ENCODE measurements at places on chromosomes 7 and 10.
A peak's percentile ranks its signal among the peaks of the same experiment; 100 is the strongest.

DNA sequence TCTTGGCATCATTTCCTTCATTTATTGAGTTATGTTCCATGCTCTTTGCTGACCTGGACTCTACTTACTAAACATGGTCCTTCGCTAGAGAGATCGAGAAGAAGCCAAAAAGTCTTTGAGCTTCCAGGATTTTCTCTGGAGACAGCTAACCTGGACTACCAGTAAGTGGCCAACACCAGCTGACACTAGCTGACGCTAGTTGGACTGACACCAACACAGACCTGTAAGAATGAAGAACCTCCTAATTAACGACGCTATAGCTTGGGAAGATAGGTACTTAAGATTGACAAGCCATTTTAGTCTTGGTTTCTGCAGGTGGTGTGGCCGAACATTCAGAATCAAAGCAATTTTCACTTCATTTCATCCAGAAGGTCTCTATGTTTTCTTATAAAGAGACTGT, 66.4 kb downstream of the GALNT17 start:
- no peak for DNase-seq

DNA sequence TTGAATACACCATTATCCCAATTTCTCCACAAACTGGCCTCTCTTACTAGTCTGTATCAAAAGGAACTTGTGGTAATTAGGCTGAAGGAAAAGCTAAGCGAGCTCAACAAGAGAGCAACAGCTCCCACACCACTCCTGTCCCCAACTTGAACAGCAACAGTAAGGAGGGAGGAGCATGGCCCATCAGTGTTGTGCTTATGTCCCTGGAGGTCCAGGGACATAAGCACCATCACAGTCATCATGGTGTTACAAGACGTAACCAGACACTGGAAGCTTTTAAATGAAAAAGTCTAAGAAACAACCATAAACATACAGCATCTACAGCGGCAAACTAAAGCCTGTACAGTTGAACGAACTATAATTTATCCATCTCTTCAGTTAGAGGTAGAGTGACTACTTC, 989 bp downstream of the ERLIN1 start:
- no peak for DNase-seq

- no peak for DNase-seq
These were observed 4.0 kb downstream of the CDCA7L start for GRCh38 chr7:21941611-21942141.

DNA sequence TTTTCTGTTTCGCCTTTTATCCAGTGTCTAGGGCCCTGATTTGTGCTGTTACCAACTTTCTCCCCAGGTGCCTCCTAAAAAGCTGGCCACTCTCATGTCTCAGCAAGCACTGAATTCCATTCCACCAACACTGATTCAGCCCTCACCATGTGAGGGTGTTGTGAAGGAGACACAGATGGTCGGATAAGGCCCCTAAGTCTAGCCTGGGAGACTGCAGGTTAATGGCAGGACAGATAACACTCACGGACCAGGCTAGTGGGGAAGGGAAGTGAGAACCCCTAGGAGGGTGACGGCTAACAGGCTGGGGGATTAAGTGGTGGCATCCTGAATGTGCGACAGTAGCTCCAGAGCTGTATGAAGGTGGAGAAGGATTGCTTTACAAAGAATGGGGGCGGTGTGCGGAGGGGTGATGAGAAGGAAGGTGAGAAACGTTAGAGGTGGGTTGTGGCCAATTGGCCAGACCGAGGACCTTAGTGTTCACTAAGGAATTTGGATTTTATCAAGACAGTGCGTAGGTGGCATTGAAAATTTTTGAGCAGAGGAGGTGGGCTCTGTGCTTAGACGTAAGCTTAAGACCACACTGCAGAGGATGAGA, 3.8 kb upstream of the DUSP5 start:
- DNase-seq: no peak

DNA sequence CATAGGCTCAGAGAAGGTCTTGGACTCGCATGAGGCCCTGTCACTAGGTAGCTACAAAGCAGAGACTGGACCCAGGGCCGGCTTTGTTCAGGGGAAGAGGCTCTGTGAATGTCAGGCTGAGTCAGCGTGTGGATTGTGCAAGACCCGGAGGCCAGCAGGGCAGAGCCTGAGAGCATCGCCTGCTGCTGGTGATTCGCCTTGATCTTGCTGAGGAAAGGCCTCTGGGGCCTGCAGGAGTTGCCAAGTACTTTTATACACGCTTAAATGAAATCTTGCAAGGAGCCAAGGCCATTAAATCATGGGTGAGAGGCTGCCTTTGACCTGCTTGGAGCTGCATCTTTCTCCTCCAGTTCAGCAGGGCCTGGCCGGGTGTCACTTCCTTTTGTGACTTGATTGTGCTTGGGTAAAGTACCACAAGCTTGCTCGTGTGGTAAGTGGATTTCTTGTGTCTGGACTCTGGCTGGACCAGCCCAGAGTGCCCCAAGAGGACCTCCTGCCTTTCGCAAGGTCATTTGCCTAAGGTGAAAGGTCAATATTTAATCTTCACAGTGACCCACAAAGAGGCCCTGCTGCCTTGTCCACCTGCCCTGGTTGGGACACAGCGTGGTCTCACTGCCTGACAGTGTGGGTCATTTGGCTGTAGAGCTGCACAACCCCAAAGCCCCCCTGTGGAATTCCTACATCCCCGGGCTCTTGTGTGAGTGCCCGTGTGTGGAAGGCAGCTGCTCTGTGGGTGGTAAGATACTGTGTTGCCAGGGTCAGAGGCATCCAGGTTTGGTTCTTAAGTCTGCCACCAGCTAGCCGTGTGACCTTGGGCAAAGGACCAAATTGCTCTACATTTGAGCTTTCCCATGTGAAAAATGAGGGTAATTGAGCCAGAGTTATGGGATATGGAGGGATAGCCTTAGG, 38.6 kb upstream of the SH2D4B start:
- DNase-seq: no peak

DNA sequence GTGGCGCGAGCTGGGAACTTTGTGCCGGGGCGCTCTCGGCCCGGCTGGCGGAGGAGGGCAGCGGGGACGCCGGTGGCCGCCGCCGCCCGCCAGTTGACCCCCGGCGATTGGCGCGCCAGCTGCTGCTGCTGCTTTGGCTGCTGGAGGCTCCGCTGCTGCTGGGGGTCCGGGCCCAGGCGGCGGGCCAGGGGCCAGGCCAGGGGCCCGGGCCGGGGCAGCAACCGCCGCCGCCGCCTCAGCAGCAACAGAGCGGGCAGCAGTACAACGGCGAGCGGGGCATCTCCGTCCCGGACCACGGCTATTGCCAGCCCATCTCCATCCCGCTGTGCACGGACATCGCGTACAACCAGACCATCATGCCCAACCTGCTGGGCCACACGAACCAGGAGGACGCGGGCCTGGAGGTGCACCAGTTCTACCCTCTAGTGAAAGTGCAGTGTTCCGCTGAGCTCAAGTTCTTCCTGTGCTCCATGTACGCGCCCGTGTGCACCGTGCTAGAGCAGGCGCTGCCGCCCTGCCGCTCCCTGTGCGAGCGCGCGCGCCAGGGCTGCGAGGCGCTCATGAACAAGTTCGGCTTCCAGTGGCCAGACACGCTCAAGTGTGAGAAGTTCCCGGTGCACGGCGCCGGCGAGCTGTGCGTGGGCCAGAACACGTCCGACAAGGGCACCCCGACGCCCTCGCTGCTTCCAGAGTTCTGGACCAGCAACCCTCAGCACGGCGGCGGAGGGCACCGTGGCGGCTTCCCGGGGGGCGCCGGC, 870 bp downstream of the FZD1 start:
- DNase-seq: peak; percentile 49

GRCh38 chr7:116871061-116871700, 8.8 kb downstream of the CAPZA2 start:
- DNase-seq: no peak

GRCh38 chr7:137476937-137477336, 133.4 kb upstream of the PTN start:
- no peak for DNase-seq

DNA sequence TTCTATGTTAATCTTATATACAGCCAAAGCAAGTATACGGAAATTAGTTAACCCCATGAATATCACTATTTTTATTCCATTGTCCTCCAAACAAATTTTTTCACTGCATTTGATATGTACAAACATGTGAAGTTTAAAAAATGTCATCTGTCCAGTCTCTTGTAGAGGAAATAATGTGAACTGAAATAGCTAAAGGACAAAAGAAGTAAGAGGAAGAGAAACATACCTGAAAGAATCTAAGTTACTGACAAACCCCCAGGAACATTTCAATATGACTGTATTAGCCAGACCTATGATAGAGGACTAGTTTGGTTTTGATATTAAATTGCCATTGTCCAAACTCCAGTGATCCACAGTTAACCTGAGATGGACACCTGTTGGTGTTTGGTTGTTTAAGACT, 80.6 kb downstream of the NRCAM start:
- DNase-seq: no peak

- DNase-seq: no peak
These were observed 154.0 kb downstream of the REEP3 start for GRCh38 chr10:63675171-63675570.

DNA sequence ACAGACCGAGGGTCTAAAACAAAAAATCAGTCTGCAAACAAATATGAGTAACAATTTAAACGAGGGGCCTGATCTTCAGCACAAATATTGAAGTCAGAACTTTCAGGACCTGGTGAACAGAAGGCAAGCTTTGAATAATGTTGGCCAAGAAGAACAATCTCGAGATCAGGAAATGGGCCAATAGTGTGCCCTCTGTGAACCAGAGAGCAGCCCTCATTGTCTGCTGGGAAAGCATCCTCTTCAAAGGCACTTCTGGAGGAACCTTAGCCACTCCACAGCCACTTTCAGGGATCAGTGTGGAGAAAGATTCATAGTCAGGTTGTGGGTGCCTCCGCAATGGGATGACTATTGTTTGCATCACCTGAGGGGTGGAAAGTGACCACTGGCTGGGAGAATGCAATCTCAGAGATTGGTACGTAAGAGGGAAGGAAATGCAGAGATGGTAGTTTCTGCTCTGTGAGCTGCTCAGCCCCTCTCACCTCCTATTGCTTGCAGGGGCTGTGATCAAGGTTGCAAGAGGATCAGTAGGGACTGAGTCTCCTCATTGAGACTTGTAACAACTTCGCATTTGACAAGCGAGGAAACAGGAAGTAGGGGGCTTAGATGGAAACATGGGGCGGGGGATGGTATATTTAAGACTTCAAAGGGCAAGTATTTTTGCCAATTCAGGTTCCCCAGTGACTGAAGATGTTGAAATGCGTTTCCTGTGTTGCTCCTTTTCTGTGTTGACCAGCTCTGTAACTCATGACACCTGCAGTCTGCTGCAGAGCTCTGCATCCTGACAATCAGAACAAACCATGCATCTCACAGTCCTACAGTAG, 28.4 kb upstream of the IFRD1 start:
- DNase-seq: peak; percentile 30

GRCh38 chr10:129891806-129892205, 72.3 kb downstream of the EBF3 start:
- no peak for DNase-seq

- DNase-seq: no peak
These were observed 55.2 kb upstream of the PDGFA start for GRCh38 chr7:574661-575395.

- DNase-seq: no peak
These were observed 211.2 kb upstream of the PODXL start for GRCh38 chr7:131767591-131767990.

GRCh38 chr10:75433216-75433615, 1.8 kb downstream of the LRMDA start:
- no peak for DNase-seq

DNA sequence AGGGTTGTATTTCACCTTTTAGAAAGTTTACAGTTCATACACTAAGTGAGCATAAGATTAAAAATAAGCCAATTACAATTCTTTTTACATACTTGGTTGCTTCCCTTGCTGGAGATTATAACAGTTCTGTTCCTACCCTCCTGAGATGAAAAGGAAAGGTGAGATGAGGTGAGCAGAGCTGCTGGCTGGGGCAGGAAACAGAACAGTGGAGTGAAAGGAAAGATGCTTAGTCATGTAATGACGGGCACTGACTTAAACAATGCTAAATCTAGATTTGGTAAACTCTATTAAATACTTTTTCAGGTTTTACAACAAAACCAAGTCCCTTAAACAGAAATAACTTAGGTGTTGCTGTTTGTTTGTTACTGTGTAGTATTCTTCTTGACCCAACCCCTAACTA, 19.9 kb upstream of the ZEB1 start:
- no peak for DNase-seq

GRCh38 chr7:20282959-20283358, 47.7 kb upstream of the ITGB8 start:
- no peak for DNase-seq

DNA sequence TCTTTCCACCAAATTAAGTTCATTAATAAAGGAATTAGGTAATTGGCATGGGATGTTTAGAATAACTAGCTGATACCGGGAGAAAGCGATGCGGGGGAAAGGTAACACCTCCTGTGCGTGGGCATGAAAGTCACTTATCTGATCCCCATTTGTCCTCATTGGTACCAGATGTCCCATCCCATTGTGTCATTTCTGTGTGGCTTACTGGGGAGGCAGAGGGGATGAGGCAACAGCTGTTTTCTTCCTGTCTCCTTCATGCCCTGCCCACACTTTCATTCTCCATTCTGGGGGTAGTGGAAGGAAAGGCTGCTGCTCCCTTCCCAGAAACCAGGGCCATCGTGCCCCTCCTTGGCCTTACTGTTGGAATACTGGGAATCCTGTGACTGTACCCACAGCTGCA, 27.1 kb downstream of the EEPD1 start:
- no peak for DNase-seq

GRCh38 chr10:116146372-116147140, 126.5 kb downstream of the GFRA1 start:
- DNase-seq: no peak
